Sigmoid colon (tissue), 7 donors: ENCODE measurements at places on chromosomes 13 and 19.
A peak's percentile ranks its signal among the peaks of the same experiment; 100 is the strongest.

GRCh38 chr19:48480183-48480557 is 11.0 kb downstream of the CYTH2 start:
- peak; percentile 89 for DNase-seq

DNA sequence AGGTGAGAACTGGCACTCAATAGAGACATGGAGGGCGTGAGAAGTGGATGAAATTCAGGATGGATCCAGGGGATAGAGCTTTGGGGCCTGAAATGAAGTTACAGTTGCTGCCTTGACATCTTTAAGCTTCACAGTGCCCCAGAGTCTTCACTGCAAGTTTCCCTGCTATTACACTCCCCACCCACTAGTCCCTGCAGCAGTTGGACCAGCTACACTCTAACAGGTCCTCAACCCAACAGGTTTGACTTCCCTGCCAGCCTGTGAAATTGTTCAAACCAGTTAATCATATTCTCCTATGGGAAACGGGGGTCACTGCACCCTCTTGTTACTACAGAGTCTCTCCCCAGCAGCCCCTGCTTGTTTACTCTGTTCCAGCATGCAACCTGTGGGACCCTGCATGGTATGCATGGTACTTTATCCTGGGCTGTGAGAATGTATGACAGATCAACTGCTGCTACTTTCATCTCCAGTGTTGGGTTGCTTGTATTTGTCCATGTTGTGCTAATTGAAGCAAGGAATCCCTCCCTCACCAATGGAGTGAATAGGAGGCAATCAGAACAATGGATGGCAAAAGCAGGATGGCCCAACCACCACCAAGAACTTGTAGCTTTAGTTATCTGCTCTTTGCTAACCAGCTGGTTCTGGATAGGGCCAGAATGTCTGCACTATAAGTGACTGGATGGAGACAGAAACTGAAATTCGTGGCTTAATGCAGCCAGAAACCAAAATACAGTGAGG is 314.2 kb downstream of the OLFM4 start:
- no peak for DNase-seq

DNA sequence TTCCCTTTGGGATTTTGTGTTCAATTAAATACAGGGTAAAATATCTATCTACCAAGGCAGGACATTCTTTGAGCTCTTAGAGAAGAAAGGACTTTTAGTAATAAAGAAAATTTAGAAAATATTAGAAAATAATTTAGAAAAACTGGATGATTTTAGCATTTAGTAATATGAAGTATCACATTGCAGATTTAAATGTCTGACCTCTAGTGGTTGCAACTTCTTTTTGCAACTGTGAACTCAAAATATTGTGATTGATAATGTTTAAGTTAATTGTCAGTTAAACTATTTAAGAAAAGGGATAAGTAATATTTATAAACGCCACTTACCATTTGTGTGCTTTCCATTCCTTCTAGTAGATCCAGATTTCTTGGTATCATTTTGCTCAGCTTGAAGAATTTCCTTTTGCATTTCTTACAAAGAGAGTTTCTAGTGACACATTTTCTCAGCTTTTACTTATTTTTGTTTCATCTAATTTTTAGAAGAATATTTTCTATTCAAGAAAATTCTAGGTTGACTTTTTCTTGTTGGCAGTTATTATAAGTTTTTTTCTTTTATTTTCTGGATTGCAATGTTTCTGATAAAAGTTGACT is 10.3 kb upstream of the POSTN start:
- DNase-seq: no peak

- DNase-seq: no peak
These were observed 50.6 kb downstream of the DPF1 start for GRCh38 chr19:38173291-38174041.

GRCh38 chr19:41553804-41554203 is 22.2 kb upstream of the CEACAM21 start:
- no peak for DNase-seq

DNA sequence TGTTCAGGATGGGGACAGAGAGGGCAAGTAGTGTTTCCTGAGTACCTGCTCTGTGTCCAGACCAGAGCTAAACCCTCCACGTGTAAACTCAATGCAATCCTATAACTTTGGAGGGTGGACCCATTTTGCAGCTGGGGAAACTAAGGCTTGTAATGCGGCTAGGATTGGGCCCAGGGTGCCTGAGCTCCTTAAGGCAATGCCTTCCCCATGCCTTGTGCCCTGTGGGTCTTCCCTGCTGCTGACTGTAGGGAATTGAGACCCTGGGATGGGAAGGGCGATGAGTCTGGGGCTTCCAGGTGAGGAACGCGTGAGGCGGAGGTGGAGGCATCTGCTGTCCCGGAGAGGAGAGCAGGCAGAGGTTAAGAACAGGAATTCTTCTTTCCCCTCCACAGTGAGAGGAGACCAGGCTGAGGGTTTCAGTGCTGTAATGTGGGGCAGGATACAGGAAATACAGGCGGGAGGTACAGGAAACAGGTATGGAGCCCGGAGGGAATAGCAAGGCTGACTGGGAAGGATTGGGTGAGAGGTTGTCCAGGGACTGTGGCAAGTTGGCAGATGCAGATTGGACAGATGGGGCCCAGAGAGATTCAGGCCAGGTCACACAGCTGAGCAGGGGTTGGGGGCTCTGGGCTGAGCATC is 19.2 kb downstream of the SLC27A1 start:
- no peak for DNase-seq

DNA sequence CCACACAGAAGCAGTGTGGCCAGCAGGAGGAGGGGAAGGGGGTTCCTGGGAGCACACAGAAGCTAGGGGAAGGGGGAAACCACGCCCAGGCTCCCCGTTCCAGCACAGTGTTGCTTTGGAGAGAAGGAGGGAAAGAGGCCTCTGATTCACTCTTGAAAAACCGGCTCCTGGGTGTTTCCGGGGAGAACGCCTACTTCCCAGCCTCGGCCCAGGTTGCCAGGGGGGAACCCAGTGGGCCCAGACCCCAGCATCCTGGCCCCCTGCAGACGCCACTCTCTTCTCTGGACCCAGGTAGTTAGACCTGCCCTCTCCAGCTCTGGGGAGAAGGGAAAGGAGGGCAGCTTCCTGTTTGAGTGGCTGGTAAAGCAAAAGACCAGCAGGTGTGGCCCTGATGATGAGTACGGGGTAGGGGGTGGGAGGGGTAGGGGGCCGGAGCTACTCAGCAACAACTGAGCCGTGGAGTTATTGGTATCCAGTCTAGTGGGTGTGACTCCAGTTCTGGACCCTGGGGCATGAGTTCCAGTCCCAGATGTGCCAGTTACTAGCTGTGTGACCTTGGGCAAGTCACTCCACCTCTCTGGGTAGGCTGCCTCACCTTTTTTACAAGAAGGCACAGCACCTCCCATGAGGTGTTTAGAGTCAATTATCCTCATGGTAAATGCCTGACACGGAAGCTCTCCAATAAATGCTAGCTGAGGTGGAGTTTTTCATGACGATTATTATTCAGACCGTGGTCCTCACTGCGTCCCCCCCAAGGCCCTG is 836 bp downstream of the GIPC1 start:
- DNase-seq: peak; percentile 64

DNA sequence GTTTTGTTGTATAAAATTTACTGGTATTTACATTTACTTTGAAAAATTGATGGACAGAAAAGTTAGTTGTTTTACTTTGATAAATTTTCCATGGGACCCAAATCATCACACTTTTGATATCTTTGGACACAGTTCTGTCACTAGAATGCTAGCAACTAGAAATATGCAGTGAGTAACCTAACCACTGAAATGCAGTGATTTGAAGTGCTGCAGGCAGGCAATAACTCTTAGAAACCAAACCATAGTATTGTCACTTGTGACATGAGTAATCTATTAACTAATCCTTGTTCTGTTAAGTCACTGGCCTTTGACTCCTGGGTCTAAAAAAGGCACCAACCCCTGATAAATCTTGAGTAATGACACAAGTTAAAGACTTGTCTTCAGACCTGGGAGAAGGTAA is 620.0 kb upstream of the ATXN8OS start:
- no peak for DNase-seq

DNA sequence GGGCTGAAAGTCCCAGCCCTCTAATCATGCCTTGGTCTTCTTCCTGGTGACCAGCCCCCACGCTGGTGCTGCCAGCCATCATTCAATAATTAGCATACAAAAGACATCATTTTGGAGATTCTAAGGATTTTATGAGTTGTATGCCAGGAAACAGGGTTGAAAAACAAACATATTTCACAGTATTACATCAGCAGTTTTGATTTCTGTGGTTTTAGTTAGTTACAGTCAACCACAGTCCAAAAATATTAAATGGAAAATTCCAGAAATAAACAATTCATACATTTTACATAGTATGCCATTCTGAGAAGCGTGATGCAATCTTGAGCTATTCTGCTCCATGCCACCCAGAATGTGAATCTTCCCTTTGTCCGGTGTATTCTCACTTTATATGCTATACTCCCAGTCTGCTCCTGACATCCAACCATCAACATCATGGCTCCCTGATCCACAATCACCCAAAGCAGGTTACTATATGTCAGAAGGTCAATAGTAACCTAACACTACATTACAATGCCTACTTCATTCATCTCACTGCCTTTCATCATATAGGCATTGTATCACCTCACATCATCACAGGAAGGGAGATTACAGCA is 49.2 kb downstream of the STOML3 start:
- DNase-seq: no peak

DNA sequence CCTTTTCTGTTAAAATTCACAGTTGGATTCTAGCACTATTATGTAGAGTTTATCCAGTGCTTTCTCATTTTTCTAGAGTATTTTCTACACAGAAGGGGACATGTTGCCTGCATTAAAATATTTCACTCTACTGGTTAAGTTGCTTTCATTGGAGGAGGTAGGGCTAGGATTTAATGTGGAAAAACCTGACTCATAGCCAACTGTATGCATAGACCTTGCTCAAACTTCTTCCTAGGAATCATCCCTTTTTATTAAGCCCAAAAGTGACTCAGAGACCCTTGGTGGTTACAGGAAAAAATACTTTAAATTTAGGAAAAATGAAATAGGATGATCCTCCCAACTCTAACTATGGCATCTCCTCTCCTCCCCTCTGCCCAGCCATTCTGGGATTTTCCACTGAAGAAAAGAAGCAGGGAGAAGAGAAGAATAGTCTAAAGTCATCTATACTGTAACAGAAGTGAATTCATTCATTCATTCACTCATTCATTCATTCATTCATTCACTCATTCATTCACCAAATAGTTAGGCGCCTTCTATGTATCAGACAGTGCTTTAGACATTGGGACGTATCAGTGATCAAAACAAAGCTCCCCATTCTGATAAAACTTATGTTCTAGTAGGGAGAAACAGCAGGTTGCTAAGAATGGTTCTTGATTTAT is 109.0 kb upstream of the HTR2A start:
- no peak for DNase-seq

DNA sequence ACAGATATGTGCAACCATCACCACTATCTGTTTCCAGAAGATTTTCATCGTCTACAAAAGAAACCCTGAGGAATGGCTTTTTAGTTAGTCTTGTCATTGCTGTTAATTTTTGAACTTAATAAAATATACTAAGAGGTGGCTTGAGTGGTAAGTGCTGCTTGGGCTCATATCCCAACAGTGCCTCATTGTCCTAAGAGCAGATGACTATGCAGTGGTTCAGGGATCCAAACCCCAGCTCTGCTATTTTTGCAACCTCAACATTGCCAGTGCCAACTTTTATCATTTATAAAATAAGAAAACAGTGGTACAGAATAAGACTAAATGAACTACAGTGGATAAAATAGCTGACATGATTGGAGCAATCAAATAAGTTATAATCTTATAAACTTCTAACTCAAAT is 123.2 kb upstream of the SLC7A1 start:
- DNase-seq: no peak

DNA sequence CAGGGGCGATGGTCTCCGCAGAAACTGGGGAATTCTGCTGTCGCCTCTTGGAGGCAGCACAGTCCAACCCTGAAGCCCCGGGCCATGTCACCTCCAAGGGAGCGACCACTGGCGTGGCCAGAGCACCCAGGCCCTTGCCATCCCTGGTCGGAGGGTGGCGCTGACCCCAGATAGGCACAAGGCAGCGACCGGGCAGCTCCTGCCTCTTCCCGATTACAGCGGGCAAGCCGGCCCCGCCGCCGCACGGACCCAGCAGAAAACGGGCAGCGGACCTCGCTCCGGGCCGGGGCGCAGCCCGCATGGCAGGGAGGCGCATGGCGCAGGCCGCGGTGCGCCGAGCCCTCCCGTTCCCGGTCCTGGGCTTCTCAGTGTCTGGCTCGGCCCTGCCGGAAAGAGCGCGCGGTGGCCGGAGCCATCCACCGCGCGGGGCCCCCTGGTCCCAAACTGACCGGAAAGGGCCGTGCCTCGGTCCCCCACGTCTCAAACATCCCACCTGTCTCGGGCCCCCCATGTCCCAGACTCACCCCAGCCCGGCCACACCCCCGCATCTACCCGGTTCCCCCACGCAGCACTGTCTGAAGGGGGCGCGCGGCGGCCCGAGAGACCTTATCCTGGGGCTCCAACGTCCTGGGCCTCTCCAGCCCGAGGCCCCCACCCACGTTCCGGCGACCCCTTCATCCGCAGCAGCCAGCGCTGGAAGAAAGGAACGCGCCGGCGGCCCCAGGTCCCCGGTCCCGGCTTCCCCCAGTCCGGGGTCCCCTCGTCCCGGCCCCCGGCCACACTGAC is 727 bp downstream of the CERS1 start:
- no peak for DNase-seq

DNA sequence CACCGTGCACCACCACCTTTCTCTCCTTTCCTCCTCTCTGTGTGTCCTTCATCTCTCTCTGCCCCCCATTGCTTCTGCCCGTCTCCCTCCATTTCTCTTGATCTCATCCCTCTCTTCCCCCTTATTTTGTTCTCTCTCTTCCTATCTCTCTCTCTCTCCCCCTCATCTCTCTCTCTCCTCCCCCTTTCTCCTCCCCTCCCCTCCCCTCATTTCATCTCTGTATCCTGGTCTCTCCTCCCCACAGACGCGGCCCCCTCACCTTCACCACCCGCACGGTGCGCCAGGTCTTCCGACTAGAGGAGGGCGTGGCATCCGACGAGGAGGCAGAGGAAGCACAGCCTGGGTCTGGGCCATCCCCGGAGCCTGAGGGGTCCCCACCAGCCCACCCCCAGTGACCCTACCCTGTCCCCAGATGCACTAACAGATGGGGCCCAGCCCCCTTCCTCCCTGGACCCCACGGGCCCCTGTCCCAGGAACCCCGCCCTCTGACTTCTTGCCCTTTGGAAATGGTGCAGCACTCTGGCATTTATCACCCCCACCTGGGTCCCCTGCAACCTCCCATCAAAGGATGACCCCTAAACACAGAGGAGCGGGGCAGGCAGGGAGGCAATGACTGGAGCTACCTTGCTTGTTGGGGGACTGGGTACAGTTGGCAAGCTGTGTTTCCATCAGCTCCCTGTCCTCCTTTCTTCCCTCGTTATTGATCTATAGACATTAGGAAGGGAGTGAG is 19.6 kb downstream of the KCNC3 start:
- DNase-seq: no peak

DNA sequence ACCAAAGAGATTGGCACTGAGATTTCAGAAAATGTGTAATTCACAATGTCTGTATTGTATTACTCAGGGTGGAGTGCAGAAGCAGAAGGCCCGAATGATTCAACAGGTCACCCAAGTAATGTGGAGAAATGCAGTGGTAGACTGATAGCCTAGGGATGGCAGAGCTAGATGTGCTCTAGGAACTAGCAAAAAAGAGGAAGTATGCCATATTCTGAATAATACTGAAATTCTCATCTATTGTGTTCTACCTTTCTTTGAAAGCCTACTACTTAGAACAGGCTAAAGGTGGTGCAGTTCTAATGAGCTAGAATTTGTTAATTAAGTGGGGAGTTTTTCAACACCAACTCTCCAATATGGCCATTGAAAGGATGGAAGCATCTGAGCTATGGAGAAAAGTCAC is 1449.8 kb upstream of the MIR17HG start:
- DNase-seq: no peak
